Stimulated activated CD8-positive, alpha-beta memory T cell treated with anti-CD3 and anti-CD28 coated beads, Interleukin-7, amount 100 ng/mL, for 24 hours (primary cell): ENCODE measurements at places on chromosomes 7 and 10.

- no peak for DNase-seq
These were observed 52.0 kb downstream of the THNSL1 start for GRCh38 chr10:25068152-25069058.

DNA sequence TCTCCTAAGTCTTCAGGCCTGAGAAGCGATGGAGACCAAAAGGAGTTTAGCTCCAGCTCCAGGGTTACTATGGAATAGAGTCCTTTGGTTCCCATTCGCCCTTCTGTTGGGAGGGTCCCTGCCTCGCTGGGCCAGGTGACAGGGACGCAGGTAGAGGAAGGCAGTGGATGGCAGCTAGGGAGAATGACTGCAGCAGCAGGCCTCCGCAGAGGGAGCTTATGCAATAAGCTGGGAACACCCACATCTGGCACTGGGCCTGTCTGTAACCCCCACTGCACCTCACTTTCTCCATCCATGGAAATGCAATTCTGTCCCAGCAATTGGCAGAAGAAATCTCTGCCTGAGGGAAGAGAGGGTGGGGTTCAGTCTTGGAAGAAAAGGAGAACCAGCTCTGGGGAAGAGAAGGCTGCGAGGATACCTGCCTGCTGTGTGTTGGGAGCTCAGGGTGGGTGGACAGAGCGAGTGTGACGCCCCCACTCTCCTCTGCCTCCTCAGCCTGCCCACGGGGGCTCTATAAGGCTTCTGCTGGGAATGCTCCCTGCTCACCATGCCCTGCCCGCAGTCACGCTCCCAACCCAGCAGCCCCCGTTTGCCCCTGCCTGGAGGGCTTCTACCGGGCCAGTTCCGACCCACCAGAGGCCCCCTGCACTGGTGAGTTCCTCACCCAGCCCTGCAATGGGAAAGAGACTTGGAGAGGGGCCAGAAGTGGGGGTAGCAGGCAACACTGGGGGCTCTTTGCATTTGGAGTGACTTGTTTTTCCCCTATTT is 10.3 kb downstream of the EPHB6 start:
- DNase-seq, result no peak

DNA sequence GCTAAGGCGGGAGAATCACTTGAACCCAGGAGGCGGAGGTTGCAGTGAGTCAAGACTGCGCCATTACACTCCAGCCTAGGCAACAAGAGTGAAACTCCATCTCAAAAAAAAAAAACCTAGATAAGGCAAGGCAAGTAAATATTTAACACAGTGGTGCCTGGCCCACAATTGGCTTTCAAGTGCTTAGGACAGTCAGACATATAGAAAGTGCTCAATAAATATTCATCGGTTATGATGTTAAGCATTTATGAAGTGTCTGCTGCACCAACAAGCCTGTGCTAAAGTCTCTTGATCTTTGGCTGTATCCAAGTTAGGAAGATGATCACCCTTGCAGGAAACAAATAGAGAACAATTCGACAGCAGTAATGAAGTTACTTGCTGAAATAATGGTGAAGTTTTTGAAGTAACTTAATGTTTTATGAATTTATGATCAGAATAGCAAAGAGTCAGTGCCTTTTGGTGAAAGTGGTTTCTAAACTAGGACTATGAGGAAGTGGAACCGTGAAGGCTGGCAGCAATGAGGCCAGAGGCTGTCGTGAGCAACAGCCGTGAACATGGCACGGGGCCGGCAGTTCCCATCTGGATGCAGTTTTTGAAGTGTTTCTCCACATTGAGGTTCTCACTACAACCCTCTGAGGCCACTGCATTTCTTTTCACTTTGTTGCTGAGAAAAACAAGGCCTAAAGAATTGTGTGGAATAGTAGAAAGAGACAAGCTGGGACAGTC is 48.1 kb upstream of the GATA3 start:
- DNase-seq, result no peak

DNA sequence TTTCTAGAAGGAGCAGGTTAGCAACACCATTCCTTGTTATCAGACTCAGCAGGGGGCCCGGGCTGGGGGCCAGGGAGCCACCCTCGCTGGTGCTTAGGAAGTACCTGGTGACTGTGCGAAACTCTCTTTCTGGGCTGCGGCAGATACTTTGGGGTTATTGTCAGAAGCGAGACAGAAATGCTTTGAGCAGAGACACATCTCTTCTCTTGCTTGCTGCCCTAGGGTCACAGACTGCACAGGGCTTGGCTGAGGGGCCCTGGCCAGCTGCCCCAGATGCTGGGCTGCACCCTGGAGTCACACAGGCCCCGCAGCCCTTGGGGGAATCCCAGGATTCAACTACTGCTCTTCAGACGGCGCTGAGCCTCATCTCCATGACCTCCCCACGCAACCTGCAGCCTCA is 91.9 kb downstream of the WDFY4 start:
- no peak for DNase-seq

DNA sequence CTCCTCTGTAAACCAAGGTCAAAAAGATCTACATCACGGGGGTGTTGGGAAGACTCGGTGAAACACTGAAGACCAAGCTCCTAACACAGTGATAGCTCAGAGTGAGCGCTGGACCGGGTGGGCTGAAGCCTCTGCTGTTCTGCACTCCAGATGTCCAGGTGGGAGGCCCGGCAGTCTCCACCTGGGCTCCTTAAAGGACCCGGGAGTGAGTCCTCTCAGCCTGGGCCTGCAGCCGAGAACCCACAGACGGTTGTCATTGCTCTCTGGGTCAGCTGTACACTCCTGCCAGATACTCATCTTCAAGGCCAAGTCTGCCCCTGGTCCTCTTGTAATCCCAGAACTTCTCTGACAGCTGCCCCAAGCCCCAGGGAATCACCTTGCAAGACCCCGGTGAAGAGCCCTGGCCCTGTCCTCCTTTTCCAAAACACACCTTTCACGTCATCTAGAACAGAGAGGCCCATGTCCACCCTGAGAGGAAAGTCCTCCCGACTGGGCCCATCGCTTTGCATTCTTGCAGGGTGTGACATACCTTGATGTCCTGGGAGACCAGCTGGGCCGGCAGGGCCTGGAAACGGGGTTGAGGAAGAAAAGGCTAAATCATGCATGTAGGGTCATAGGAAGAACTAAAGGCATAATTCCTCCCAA is 43.7 kb downstream of the COL17A1 start:
- DNase-seq, result no peak

GRCh38 chr10:102024799-102025198 is 31.2 kb downstream of the ARMH3 start:
- DNase-seq, result no peak

GRCh38 chr10:132232981-132233380 is 46.2 kb downstream of the DPYSL4 start:
- DNase-seq, result no peak

DNA sequence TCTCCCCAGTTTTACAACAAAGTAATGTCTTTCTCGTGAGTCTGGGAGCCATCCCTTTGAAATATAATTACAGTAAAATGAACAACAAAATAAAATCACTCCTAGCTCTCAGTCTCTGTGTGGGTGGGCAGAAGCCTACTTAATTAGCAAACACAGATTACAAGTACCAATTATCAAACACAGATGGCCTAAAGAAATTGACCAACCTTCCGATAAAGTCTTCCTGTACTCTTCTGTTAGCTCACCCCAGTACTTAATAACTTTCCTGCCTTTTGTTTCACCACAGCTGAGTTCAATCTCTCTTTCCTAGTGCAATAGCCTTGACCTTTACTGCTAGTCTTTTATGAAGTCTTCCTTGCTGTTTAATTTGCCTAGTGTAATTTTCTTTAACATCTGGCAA is 719.2 kb upstream of the MBL2 start:
- no peak for DNase-seq

DNA sequence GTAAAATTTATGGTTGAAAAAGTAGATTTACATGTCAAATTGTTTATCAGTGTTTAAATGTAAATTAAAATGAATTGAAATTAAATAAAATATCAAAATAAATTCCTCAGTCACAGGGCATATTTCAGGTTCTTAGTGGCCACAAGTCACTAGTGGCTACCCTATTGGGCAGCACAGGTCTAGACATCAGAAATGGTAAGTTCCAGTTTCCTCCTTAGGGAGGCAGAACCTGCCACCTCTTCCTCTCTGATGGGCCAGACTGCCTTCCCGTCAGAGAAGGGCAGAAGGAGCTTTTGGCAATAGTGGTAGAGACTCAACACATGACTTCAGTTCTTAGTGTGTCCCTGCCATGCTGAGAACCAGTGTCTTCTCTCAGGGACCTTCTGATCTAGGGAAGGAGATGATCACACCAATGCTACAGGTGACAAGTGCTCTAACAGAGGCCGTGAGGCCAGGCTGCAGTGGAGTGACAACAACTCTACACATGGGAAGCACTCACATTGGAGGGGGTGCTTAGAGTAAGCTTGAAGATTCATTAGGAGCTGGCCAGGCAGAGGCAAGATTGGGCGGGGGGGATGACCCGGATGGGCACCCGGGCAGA is 14.4 kb upstream of the PCBD1 start:
- no peak for DNase-seq

DNA sequence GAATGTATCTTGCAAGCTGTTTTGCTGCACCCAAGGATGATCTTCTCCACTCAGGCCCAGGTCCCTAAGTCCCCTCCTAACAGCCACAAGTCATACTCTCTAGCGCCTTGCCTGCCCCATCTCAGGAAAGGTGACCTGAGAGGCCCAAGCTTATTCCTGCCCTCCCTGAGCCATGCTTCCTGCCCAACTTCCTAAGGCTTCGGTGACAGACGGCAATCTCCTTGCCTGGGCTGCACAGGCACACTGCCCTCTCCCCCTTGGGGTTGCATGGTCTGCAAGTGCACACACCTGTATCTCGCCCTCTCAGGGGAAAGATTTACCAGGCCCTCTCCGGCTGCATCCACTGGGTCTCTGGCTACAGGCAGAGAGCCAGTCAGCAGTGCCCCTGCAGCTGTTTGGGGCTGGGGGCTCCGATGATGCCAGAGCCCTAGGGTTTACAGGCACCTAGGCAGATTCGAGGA is 771 bp upstream of the ADIRF start:
- no peak for DNase-seq

DNA sequence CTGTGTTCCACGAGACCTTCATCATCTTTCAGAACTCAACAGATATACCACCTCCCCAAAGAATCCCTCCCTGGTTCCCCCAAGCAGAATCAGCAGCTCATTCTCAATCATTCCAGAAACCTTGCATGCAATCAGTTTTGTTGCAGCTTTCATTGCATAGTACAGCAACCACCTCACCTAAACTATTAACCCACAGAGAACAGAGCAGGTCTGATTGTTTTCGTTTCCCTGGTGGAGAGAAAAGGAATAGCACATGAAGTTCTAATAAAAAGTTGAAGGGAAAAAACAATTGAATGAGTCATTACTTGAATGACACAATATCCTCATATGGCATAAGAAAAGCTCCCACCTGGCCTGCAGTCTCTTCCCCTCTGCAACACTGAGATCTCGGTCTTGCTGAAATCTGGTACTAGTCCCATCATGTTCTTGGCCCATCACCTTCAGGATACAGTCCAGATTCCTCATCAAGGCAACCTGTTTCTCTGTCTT is 147.1 kb upstream of the GDF10 start:
- DNase-seq, result no peak

GRCh38 chr10:27655296-27655695 is 90.3 kb downstream of the MKX start:
- no peak for DNase-seq

- no peak for DNase-seq
These were observed 1.9 kb upstream of the EPHA1 start for GRCh38 chr7:143410521-143411004.

DNA sequence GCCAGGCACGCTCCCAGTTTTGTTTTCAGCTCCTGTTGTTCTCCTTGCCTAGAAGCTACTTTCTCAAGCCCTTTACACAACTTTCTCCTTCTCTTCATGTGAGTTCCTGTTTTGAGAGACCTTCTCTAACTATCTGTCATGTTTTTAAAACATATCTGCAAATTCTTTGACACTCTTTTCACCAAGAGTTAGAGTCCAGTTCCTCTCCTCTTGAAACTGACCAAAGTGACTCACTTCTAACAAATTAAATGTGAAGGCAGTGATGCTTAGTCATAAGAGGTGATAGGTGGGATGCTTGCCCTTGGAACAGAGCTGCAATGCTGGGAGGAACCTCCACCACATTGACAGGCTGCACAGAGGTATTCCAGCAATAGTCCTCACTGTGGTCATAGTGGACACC is 25.3 kb downstream of the ZSCAN25 start:
- DNase-seq, result no peak

DNA sequence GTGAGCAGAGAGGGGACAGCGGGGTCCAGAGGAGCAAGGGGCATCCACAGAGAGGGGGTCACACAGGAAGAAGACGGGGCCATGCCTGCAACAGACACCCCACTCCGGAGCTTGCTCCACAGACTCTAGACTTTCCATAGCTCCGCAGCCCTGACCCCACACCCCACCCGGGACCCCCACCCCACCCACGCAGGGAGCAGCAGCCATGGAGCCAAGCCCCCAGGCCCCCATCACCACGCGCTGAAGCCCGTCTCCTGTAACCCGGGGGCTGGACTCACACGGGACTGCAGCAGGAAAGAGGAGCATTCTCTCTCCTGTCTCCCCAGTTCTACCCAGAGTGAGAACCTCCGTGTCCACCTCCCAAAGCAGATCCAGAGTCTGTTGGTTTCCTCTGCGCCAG is 38.8 kb upstream of the ADGRA1 start:
- no peak for DNase-seq
